ENCODE measurements at places on chromosomes 7 and 10. TPM values are rescaled to one million over a fixed set of nuclear protein-coding genes. Genes with fewer than 3 reads are reported as not detected.
A peak's percentile ranks its signal among the peaks of the same experiment; 100 is the strongest.

DNA sequence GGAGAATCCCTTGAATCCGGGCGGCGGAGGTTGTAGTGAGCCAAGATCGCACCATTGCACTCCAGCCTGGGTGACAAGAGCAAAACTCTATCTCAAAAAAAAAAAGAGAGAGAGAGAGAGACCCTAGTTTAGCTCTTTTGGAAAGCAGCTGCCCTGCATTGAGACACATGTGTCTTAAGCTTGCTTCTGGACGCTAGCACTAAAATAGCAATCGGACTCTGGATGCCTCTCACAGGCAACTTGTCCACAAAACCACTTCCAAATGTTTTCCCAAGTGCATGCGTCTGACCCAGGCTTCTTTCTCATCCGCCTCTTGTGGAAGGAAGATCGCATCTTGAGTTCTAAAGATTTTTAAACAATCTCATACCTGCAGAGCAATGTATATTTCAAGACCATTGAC is 182.7 kb downstream of the CUX1 start:
- no peaks in the 10 kb centered on the region for H3K36me3 ChIP-seq
- no peaks in the 10 kb centered on the region for H3K27me3 ChIP-seq
- peaks cover 6% of the 10 kb centered on the region for H3K4me1 ChIP-seq
- no peak for DNase-seq

DNA sequence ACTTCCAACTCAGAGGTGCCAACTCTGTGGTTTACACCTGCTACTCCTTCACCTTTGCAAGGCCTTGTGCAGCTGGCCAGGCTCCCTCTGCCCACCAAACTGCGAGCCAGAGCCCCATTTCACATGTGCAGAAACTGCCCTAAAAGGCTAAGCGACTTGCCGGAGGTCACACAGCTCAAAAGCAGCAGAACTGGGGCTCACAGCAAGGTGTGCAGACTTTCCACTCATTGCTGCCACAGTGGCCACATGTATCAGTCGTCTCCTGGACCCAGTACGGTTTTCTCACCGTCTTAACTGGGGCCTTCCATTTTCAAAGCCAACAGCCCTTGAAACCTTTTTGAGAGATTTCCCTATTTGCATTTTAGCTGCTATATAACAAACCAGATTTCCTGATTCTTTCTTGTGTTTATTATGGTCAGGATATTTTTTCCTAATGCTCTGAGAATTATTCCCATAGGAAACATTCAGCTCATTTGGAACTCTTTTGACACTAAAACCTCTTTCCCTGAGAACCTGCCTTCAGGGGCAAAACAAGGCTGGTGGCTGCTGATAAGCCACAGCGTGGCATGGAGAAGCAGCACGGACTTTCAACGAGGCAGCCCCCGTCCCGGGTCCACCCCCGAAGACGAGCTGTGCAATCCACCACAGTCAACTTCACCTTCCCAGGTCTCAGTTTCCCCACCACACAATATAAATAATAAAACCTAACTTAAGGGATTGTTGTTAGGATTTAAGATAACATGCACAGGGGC is 29.9 kb downstream of the SORBS1 start:
- no peak for DNase-seq
- no peak overlapping the region for H3K27ac ChIP-seq
- H3K27me3 ChIP-seq = no peaks in the 10 kb centered on the region
- no peaks in the 10 kb centered on the region for H3K36me3 ChIP-seq
- no peak overlapping the region for H3K4me3 ChIP-seq

Gene MRC1
- polyA plus RNA-seq = 3.4 TPM

GRCh38 chr10:4109469-4109868 is 324.5 kb upstream of the KLF6 start:
- H3K36me3 ChIP-seq = no peaks in the 10 kb centered on the region
- no peak for DNase-seq
- H3K27ac ChIP-seq = no peak overlapping the region

Gene AKR1E2
- polyA plus RNA-seq = 1.8 TPM

GRCh38 chr10:20299034-20299736 is 483.0 kb downstream of the PLXDC2 start:
- no peak overlapping the region for H3K27ac ChIP-seq
- H3K27me3 ChIP-seq = no peaks in the 10 kb centered on the region
- no peak overlapping the region for H3K4me3 ChIP-seq
- peak; percentile 39 for DNase-seq
- no peaks in the 10 kb centered on the region for H3K36me3 ChIP-seq

GRCh38 chr7:122743211-122743610 is 40.5 kb upstream of the RNF148 start:
- no peak overlapping the region for H3K4me3 ChIP-seq
- no peak for DNase-seq
- H3K27me3 ChIP-seq = no peaks in the 10 kb centered on the region
- no peak overlapping the region for H3K27ac ChIP-seq

GRCh38 chr7:80837345-80837744 is 81.5 kb downstream of the SEMA3C start:
- no peak for DNase-seq
- no peak overlapping the region for H3K4me3 ChIP-seq
- no peaks in the 10 kb centered on the region for H3K4me1 ChIP-seq
- H3K36me3 ChIP-seq = no peaks in the 10 kb centered on the region
- no peak overlapping the region for H3K27ac ChIP-seq

DNA sequence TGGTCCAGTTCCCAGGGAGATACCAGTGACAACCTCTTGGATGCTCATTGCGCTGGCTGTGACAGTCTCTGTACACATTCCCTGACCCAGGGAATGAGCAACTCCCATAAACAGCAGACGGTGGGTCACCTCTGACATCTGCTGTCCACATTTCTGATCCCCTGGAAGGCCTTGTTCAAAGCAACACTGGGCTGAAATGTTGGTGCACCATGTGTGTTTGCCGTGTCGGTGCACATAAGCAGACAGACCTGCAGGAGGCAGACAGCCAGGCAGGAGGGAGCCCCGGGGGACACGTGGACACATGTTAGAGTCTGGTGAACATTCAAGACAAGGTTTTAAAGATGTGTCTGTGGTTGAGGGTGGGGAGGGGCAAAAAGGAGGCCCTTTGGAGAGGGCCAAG is 254.9 kb downstream of the PLXNA4 start:
- no peaks in the 10 kb centered on the region for H3K27me3 ChIP-seq
- H3K4me1 ChIP-seq = no peaks in the 10 kb centered on the region
- H3K27ac ChIP-seq = no peak overlapping the region
- no peak overlapping the region for H3K4me3 ChIP-seq
- no peaks in the 10 kb centered on the region for H3K36me3 ChIP-seq
- peak; percentile 37 for DNase-seq

- no peak overlapping the region for H3K27ac ChIP-seq
- DNase-seq = no peak
Observed at GRCh38 chr7:85474234-85474633, 287.4 kb upstream of the SEMA3D start.

GRCh38 chr7:100544967-100545359 is 6.0 kb downstream of the AGFG2 start:
- no peak for DNase-seq
- H3K27ac ChIP-seq = peak overlapping the region; percentile 79
- H3K4me1 ChIP-seq = peaks cover 40% of the 10 kb centered on the region
- no peaks in the 10 kb centered on the region for H3K27me3 ChIP-seq
- no peaks in the 10 kb centered on the region for H3K36me3 ChIP-seq

Gene CYP2C8
- polyA plus RNA-seq = 0.69 TPM

Gene SKAP2
- 20.0 TPM for polyA plus RNA-seq

GRCh38 chr10:98028168-98028770 is 2.2 kb downstream of the CRTAC1 start:
- H3K4me3 ChIP-seq = no peak overlapping the region
- no peak for DNase-seq
- H3K27me3 ChIP-seq = peaks cover 20% of the 10 kb centered on the region
- H3K36me3 ChIP-seq = no peaks in the 10 kb centered on the region
- no peaks in the 10 kb centered on the region for H3K4me1 ChIP-seq

DNA sequence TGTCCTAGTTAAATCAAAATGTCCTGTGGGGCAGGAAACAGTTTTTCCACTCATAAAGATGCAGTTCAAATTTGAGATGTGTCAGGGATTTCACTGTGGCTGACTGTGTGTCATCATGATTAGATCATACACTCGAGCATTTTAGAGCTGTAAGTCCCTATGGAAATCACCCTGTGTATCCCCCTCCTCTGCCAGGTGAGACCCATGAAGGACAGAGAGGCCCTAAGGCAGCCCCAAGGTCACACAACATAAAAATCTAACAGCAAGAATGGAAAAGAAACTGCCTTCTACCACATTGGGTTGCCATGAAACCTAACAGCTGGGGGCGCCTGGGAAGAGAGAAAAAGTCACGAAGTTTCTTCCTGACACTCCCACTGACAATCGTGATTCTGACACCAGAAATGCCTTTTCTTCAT is 135.8 kb downstream of the KCNMA1 start:
- no peak overlapping the region for H3K4me3 ChIP-seq
- no peak for DNase-seq
- no peak overlapping the region for H3K27ac ChIP-seq
- no peaks in the 10 kb centered on the region for H3K36me3 ChIP-seq
- H3K4me1 ChIP-seq = no peaks in the 10 kb centered on the region
- no peaks in the 10 kb centered on the region for H3K27me3 ChIP-seq

All from kidney (tissue), 22 donors.